ENCODE measurements at places on chromosomes 7 and 10.

DNA sequence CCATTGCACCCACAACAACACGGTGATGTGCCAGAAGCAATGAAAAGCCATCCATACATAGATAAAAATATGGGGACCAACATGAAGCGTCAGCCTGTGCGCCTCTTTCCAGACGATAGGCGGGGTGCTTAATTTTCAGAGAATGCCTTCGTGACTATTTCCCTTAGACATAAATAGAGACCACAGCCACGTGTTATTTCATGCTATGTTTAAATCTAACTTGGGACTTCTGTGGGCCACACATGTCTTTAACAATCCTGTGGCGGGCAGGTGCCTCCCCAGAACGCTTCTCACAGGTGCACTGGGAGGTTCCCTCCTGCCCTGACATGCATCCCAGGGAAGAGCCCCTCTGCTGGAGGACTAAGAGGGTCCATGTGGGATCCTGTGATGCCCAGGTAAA is 259.7 kb downstream of the ADARB2 start:
- no peak for DNase-seq

DNA sequence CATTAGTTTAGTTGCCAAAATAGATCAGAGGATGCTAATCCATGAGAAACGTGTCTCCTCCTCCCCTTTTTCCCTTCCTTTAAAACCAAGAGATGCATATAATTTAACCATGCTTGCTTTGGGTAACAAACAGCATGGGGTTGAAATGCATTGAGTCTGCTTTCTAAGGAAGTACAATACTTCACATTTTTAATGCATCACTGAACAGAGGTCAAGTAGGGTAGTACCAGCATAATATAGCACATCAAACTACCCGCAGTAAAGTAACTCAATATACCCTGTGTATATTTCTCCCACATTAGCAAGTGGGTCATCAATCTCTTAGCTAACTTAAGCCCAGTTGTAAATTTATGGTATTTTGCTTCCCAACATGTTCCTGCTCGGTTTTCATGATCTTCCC is 239.3 kb upstream of the SEMA3C start:
- no peak for DNase-seq

- no peak for DNase-seq
Measured at GRCh38 chr10:69628891-69629290, 1.2 kb upstream of the FAM241B start.

DNA sequence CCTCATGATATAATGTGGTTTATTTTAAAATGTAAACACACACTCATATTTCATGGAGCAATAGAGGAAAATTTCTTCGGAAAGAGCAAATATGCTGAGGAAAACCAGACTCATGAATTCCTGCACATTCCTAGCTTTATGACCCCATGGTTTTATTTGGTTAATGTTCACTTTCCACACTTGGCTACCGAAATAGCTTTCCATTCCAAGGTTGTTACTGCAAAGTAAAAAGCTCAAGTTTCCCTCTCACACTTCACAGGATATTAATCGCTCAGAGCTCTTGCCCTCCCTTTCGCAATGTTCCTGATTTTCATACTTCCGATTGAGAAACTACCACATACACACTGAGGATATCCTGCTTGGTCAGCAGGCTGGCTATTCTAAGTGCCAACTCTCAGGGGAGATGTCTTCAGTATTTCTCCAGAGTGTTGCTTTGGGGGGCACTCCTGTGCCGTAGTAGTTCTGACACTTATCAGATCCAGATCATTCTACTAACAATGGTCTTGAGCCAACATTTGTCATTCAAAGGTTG is 77.5 kb upstream of the STEAP1B start:
- DNase-seq = no peak

GRCh38 chr10:79322616-79323543 is 24.4 kb upstream of the PPIF start:
- peak; percentile 60 for DNase-seq

- no peak for DNase-seq
Measured at GRCh38 chr7:50298811-50299562, 5.5 kb upstream of the IKZF1 start.

DNA sequence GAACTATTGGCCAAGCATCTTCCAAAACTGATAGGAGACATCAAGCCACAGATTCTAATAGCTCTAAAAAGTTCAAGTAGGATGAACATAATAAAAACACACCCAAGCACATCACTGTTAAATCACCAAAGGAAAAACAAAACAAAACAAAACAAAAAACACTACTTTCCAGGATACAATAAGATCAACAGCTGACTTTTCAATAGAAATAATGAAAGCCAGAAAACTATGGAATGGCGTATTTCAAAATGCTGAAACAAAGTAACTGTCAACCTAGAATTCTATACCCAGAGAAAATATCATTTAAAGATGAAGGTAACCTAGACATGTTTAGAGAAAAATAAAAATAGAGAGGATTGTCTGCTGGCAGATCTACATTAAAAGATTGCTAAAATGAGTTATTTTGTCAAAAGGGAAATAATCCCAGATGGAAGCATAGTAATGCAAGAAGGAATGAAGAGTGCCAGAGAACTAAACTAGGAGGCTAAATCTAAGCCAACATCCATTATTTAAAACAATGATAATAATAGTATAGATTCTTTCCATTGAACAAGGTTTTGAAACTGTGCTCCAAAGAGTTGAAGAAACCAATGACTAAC is 13.9 kb downstream of the TUBAL3 start:
- no peak for DNase-seq

DNA sequence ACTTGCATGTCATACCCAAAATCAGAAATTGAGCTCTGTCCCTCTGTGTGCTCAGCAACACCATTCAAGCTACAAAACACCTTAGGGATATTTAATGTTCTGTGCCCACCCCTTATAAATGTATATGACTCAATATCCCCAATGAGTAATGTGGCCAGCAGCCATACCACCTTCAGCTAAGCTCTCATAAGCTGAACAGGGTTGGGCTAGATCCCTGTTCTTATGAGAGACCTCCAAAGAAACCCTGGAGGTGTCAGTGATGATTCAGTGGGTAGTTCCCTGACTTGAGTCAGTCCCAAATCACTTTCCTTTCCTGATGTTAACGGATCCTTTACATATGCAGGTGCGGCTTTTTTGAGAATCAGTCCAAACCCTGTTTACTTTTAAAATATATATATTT is 253.8 kb downstream of the CREB5 start:
- DNase-seq = no peak

All from stimulated activated CD8-positive, alpha-beta memory T cell treated with anti-CD3 and anti-CD28 coated beads, Interleukin-15, amount 100 ng/mL, for 1 hour (primary cell).